ENCODE measurements at places on chromosomes 3 and 15.

DNA sequence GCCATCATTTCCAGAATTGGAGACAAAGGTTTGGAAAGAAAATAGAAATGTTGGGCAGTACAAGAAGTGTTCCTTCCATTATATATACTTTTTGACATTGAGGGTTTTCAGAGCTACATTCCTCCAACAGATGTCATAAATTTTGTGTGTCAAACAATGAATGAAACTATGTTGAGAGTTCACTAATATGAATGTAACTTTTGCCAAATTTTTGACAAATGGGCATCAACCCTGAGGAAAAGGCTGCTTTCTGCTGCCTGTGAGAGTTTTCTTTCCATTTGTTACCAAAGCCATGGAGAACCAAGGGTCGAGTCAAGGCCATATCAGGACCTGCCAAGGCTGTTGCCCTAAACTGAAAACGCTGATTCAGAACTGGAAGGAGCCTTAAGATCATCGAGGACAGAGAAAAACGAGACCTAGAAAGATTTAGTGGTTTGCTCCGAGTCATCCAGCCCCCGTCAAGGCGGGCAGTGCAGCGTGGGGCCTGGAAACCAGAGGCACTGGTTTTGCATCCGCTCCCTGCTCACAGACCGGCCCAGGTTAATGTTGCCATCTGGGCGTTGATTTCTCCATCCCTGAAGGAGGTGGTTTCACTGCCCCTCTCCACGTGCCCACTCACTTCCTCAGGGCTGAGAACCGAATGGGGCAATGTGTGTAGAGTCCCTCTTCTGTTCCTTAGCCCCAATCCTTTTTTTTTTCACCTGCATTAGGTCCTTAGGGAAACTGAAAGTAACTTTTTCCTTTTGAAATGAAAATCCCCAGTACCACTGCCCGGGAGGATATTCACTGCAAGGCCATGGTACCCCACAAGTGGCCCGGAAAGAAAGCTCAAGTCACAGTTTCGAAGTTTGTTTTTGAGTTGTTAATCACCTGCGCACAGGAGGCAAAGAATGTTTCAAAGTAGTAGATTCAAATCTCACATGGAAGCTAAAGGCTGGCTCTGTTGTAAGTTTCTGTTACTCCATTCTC lies 32.8 kb downstream of the TPM1 start:
- DNase-seq: no peak

DNA sequence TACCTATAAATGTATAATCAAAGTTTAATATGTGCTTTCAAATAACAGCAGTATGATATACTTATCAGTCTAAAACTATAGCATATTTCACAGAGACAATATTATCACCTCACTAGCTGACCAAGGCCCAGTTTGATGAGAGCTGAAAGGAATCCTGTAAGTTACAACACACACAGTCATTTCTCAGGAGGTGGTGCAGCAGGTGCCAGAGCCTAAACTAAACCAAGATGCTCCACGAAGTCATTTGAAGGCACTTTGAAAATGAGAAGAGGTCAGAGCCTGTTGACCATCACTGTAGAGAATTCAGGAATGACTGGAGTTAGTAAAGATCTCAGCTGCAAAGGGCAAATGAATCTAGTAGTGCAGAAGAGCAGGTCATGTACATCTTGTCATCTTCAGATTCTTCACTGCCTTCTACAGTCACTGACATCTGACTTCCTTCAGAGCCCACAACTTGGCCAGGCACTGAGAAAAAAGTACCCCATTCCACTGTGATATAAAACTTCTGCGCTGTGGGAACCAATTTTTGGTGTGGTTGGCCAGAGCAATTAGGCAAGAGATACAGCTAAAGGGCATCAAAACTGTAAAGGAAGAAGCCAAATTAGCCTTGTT lies 7.9 kb downstream of the GBE1 start:
- no peak for DNase-seq

- no peak for DNase-seq
Observed at GRCh38 chr15:32096916-32097617, 66.8 kb downstream of the CHRNA7 start.

GRCh38 chr3:154040283-154040682 lies 80.9 kb upstream of the ARHGEF26 start:
- DNase-seq: no peak

DNA sequence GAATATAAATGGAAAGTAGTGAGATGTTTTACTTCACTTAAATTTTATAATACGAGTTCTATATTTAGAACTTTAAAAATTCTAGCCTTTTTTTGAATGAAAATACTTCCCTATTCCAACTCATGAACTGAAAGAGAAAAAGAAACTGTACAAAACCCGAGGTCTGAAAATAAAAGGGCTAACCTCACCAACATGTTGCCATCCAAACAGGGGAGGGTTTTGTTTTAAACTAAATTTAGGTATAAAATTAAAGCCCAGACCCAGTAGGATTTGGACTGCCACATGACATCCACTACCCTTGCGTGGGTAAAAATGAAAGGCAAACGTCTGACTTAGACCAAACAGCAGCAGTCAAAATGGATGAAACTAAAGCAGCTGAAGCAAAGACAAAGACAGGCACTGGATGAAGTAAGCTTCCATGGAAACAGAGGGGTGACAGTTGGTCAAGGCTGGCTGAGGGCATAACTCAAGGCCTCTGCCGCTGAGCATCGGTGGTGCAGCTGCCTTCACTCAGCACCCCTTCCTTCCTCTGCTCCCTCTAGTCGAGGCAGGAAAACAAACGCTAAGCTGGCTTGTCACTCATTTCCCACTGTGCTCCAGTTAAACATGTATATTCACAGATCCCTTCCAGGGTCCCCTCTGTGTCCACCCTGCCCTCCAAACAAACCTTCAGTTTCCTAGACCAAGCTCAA lies 58.1 kb downstream of the TM4SF4 start:
- no peak for DNase-seq
